ENCODE measurements at places on chromosomes 1 and 21.

DNA sequence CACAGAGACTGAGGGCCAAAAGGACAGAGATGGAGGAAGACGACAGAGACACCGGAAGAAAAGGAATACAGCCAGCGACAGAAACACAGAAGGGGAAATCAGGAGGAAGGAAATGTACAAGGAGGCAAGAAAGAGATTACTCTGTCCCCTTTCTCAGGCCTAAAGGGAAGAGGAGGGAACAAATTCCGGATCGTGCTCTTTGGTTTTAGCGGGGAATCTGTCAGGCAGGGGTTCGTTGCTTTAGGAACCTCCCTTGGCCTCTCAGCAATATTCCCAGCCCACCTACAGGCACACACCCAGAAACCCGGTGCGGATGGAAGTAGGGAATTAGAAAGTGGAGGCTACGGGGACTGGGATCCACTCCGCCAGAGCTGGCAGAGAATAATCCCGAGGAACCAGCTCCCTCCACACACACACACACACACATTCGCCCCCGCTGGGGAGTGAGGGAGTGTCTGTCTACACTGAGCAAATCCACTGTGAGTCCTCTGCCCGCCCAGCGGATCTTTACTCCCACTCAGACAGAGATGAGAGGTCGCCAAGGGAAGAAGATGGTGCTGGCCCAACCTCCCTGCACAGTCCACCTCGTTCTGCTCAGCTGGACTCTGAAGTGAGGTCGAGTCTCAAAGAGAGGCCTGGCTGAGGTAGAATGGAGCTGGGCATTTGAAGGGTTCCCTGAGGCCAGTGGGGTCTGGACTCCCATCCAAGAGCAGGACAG is 5.7 kb downstream of the TAL1 start:
- no peak for DNase-seq

DNA sequence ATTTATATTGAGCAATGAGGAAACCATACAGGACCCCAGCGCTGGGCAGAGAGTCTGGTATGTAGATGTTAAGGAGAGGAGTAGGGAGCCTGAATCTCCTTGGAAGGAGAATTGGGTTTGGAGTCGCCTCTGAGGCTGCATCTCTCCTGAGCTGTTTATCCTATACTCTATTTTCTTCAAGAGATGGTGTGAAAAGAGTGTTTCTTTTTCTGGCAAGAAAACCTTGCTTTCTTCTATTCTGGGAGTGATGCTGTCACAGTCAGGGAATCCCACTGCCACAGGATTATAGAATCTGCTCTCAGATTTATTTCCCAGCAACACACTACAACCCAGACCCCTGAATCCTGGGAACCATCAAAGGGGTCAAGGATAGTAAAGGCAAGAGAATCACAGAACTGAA is 3.3 kb downstream of the LURAP1 start:
- no peak for DNase-seq

DNA sequence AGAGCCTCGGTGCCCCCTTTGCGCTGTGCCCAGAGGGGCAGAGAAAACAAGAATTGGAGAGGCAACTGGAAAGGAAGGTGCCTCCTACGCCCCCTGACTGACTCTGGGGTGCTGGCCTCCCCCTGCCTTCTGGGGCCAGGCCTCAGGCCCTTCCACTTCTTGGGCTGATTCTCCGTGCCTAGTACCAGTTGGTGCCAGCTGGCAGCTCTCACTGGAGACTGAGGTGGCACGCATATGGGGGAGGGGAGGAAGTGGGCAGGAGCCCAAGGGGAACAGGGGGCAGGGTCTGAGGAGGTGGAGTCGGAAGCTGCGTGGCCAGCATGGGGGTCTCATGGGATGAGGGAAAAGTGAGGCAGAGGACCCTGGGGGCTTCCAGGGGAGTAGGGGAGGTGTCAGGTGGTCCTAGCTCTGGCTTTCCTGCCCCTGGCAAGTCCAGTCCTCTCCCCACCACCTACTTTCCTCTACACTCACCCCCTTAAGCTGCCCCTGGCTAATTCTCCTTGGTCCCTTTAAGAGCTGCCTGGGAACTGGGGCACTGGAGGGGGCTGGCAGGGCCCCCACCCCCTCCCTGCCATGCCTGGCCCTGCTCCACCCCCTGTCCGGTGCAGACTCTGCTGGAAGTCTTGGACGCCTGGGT is 6.5 kb upstream of the SEMA4A start:
- no peak for DNase-seq

GRCh38 chr21:38930853-38931252 is 125.1 kb downstream of the ETS2 start:
- DNase-seq, result no peak

DNA sequence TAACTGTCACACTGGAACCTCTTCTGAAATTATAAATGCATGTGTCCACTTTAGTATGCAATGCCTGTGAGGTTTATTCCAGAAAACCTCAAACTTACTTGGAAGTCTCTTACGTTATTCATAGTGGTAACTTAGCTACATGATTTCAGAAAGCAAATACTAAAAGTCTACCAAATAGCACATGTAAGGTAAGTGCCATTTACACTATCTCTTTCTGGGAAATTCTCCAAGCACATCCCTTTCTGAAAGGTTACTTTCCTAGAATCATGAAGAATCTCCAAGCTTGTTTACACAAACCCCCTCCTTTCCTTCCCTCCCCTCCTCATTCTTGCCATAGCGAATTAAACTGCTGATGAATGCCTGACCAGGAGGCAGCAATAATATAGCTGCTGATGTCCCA is 42.5 kb downstream of the RAB3GAP2 start:
- DNase-seq, result no peak

GRCh38 chr1:173411835-173412742 is 65.0 kb upstream of the PRDX6 start:
- DNase-seq, result no peak

DNA sequence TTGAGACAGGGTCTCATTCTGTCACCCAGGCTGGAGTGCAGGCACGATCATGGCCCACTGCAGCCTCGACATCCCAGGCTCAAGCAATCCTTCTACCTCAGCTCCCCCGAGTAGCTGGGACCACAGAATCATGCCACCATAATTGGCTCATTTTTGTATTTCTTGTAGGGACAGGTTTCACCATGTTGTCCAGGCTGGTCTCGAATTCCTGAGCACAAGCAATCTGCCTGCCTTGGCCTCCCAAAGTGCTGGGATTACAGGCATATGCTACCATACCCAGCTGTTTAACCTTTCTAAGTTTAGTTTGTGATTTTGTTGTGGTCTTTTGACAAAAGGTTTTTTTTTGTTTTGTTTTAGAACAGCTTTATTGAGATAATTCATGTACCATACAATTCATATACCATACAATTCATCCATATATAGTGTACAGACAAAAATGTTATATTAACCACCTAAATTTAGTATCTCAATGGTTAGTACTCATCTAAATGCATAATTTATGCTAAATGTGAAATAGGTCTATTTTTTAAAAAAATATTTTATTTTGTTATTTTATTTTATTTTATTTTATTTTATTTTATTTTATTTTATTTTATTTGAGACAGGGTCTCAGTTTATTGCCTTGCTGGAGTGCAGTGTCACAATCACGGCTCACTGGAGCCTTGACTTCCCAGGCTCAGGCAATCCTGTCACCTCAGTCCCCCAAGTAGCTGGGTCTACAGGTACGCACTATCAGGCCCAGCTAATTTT is 8.9 kb downstream of the ZMPSTE24 start:
- no peak for DNase-seq

DNA sequence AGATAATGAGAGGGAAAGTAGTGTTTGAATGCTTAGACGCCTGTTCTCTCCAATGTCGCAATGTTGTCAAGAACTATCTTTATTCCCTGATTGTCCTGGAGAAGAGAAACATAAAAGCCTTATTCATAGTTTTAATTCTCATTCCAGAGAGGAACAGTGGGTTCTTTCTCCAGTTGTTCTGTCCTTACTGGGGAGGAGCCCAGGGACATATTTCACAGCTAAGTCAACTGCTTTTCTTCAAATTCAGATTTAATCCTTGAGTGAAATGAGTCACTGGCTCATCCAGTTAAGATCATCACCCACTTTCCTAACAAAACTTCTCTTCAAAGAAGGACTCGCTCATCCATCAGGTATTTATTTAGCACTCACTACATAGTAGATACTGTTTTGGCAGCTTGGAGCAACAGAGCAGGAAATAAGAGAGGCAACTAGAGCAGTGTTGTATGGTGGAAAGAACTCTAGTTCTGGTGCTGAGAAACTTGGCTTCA is 365.7 kb upstream of the USP24 start:
- DNase-seq, result no peak

GRCh38 chr1:235697508-235697907 is 47.9 kb upstream of the GNG4 start:
- no peak for DNase-seq

GRCh38 chr21:41011951-41012366 is 156.0 kb upstream of the BACE2 start:
- no peak for DNase-seq

- no peak for DNase-seq
Observed at GRCh38 chr21:37363936-37364335, 2.6 kb upstream of the DYRK1A start.

DNA sequence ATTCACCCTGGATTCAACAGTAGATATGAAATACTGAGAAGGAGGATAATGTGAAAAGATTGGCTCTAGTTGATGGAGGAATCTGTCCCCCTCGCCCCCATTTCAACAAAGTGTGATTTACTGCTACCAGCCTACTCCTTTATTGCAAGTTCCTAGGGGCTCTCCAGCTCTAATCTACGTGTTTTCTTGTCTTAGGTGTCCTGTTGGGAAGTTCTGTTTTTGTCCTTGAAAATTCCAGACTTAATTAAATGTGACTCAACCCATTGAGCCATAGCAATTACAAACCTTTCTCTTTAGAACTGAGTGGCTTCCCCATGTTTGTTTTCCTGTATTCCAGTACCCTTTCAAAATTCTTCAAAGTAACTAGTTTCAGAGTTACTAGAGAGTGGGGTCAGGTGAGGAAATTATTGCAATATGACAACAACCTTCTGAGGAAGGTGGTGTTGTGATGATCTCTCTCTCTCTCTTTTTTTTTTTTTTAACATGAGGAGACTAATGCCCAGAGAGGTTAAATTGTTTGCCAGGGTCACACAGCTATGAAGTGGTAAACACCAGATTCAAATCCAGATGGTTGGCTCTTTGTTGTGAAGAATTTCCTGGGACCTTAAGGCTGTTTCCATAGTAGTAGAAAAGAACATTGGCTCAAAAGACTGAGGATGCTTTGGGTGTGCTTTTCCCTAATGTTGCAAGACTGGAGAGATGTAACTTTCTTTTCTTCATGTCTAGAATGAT is 3.5 kb downstream of the RGL1 start:
- no peak for DNase-seq

GRCh38 chr21:41761211-41761933 is 5.5 kb downstream of the RIPK4 start:
- DNase-seq, result no peak

DNA sequence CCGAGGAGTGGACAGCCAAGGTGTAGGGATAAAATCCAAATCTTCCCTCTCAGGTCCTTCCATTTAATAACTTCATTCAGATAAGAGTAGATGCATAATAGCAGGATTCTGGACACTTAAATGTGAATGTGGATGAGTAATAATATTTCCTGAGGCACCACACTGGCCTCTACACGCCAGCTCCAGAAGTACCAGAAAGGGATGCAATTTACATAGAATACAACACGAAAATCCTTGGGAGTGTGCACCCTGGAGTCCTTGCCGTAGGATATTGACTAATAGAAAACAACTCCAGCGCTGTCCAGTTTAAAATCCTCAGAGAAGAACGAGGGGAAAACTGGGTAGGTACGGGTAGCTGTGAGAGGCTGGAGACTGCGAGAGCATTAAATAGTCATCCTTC is 6.9 kb downstream of the PLXNA2 start:
- DNase-seq, result no peak

- DNase-seq, result no peak
Observed at GRCh38 chr1:150909585-150910180, 16.5 kb upstream of the SETDB1 start.

DNA sequence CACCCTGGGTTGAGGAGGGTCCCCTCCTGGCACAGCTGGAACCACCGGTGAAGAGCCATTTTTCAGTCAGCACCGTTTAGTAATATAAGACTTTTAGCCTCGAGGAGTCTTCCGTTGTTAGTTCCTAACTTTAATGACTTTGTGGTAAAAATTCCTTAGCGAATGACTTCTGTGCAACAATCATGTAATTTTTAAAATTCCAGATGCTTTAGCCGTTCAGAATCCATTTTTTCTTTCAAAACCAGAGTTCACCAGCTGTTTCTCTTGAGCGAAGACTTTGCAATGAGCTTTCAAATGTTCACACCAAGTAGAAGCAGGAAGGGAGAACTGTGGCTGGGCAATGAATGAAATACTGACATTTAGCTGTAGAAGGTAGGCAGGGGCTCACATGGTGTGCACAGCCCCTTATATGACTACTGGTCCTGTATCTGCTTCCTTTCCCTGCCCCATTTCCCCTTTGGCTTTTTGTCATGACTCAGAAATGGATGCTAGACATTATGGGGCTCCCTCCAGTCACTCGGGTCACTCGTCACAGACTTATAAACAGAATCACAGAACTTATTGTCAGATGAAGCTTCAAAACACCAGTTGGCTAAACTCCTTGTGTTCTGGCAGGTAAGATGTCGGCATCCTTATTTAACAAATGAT is 4.1 kb downstream of the DISC1 start:
- no peak for DNase-seq

DNA sequence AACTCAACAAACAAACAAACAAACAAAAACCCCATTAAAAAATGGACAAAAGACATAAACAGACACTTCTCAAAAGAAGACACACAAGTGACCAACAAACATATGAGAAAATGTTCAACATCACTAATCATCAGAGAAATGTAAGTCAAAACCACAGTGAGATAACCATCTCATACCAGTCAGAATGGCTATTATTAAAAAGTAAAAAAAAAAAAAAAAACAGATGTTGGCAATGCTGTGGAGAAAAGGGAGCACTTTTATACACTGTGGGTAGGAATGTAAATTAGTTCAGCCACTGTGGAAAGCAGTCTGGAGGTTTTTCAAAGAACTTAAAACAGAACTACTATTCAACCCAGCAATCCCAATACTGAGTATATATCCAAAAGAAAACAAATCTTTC is 94.7 kb downstream of the PLPP3 start:
- no peak for DNase-seq

GRCh38 chr1:183276386-183277080 is 90.5 kb downstream of the LAMC2 start:
- DNase-seq, result no peak

GRCh38 chr1:234897754-234898454 is 230.7 kb downstream of the TOMM20 start:
- DNase-seq, result no peak

DNA sequence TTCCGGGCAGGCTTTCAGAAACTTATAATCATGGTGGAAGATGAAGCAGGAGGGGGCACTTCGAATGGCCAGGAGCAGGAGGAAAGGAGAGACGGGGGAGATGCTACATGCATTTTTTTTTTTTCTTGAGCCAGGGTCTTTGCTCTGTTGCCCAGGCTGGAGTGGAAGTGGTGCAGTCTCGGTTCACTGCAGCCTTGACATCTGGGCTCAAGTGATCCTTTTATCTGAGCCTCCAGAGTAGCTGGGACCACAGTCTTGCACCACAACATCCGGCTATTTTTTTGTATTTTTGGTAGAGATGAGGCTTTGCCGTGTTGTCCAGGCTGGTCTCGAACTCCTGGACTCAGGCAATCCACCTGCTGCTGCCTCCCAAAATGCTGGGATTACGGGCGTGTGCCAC is 61.6 kb downstream of the SELENOF start:
- no peak for DNase-seq

GRCh38 chr1:69413129-69413528 is 154.6 kb upstream of the LRRC7 start:
- DNase-seq, result no peak

- no peak for DNase-seq
Observed at GRCh38 chr1:36157115-36157903, 1.3 kb downstream of the MAP7D1 start.

GRCh38 chr1:21667348-21668231 is 1.6 kb downstream of the RAP1GAP start:
- DNase-seq, result no peak

Measured in activated CD4-positive, alpha-beta T cell treated with anti-CD3 and anti-CD28 coated beads for 24 hours (primary cell).